ENCODE measurements at places on chromosomes 12 and 14.
A peak's percentile ranks its signal among the peaks of the same experiment; 100 is the strongest.

DNA sequence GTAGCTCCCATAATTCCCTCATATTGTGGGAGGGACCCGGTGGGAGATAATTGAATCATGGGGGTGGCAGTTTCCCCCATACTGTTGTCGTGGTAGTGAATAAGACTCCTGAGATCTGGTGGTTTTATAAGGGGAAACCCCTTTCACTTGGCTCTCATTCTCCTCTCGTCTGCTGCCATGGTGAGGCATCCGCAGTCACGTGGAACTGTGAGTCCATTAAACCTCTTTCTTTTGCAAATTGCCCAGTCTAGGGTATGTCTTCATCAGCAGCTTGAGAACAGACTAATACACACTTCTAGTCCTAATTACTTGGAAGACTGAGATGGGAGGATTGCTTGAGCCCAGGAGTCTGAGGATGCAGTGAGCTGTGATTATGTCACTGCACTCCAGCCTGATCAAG lies 64.4 kb downstream of the TMX1 start:
- peak; percentile 85 for DNase-seq

DNA sequence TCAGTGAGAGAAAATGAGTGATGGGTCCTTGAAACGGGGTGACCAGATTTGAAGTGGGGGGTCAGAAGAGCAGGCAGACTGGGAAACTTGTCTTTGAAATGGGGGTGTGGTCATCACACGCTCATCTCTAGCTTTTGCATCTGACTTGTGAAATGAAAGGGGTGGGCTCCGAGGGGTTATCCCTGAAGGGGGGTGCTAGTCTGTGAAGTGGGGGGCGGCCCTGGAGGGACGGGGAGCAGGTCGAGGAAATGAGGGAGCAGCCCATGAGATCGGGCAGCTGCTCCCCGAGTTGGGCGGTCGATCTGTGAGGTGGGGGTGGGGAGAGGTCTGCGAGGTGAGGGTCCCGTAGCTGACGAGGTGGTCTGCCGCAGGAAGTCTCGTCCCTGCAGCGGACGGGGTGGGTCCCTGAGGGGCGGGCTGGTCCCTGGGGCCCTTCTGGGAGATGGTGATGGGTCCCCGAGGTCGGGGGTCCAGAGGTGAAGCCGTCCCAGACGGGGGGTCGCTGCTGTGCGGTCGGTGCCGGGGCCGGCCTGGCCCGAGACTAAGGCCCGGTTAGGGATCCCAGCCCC lies 542 bp downstream of the PXN start:
- no peak for DNase-seq

DNA sequence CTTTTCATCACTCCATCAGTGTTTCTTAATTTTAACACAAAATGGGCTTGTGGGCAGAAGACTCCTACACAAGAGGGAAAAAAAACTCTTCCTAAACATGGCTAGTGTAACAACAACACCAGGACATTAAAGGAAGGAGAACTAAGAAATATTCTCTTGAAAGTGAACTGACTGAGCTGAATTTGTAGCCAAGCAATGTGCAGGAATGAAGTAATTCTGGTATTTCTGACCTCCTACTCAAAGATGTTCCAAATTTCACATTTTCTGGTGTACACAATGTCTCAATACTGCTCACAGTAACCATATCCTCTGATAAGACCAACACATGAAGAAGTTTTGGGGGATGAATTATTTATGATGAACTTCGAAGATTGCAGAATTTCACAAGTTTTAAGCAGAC lies 357.3 kb downstream of the DUSP6 start:
- DNase-seq = no peak

DNA sequence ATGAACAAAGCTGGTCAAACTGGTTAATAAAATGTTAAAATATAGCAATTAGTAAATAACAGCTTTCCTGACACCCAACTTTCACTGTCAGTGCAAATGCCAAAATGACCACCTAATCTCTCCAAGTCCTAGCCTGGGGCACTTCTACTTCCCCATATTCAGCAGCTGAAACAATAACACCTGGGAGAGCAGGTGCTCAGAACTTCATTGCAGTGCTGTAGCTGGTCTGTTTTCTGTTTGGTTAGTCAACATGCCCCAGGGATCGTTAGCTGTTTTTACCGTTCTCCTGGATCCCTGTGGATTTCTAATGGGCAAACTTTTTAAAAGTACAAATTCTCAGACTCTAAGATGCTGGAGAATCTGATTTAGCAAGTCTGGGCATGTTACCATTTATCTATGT lies 759.7 kb downstream of the GALC start:
- no peak for DNase-seq

DNA sequence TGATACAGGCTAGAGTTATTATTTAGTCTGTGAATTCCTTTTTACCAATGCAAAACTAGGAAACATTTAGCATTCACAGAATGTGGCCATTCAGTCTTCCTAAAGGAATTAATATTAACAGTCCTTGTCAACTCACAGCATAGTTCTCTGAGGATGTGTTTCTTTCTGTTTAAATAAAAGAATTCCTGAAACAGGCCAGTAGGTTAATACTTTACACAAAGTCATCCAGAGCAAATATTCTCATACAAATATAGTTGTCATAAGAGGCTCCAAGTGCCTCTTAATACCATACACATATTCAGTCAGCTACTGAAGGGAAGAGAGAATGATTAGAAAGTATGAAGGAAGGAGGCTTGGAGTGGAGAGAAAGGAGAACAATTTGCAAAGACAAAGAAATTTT lies 120.1 kb downstream of the LMNTD1 start:
- DNase-seq = no peak

GRCh38 chr12:124369827-124370378 lies 75.0 kb downstream of the RFLNA start:
- no peak for DNase-seq

DNA sequence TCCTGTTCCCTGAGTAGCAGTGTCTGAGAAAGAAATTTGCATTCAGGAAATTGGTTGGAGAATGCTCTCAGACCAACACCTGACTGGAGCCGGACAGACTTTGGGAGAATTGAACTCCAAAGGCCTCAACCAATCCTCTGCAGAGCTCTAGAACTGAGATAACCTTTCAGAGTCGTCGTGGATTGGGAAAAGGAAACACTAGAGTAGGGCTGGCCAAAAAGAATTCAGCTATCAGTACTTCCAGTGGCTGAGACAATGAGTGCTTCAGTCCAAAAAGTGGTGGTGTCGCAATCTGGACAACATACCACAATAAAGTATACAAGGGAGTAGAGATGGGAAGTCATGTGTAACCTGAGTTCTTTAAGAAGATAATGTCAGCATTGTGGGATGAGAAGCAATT lies 377.1 kb downstream of the SLC16A7 start:
- DNase-seq = peak; percentile 85

GRCh38 chr14:94322648-94323570 lies at the start of gene SERPINA6:
Gene SERPINA6 (minus strand): TSS chr14:94323336. CDS start chr14:94314648, 8,688 bp downstream.
- DNase-seq = peak; percentile 32

- DNase-seq = no peak
Observed at GRCh38 chr12:10900972-10901371, 8.4 kb downstream of the TAS2R13 start.

GRCh38 chr14:80105488-80105994 lies 105.8 kb downstream of the DIO2 start:
- DNase-seq = no peak

GRCh38 chr12:27777141-27777540 lies 2.9 kb upstream of the KLHL42 start:
- no peak for DNase-seq

GRCh38 chr12:115794659-115795081 lies 482.8 kb downstream of the MED13L start:
- no peak for DNase-seq

DNA sequence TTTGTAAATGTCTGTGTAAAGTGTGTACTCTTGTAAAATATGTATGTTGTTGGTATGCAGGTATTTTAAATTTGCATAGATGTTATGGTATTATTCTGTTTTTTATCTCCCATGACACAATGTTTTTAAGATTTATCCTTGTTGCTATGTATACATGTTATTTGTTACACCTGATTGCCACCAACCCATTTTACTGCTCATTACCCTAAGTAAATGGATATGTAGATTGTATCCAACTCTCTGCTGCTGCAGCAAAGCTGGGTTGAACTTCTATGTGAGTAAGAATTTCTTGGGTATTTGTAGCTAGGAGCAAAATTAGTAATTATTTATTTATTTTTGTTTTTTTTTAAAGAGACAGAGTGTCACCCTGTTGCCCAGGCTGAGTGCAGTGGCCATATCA lies 6.2 kb downstream of the APAF1 start:
- no peak for DNase-seq

DNA sequence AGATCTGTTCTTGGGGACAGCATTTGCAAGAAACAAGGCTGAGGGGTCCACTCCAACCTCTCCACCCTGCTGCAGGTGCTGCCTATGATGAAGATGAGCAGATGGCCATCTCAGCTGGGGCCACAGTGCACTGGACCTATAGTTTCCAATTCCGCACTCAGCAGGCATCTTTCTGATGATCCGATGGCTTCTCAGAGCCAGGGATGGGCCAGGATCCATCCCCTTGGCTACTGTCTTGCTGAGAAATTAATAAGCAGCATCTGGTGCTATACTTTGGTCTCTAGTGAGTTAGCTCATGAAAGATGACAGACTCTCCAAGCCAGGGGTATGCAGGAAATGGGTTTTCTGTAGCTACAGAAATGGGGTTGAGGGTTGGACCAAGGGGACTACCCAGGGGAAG lies 18.4 kb upstream of the BDKRB1 start:
- DNase-seq = no peak

- DNase-seq = peak; percentile 0
Observed at GRCh38 chr14:30657606-30658163, 35.6 kb downstream of the SCFD1 start.

GRCh38 chr14:104349950-104350349 lies 211.6 kb downstream of the KIF26A start:
- DNase-seq = no peak

- DNase-seq = peak; percentile 85
Observed at GRCh38 chr12:93229494-93230325, 148.0 kb upstream of the NUDT4 start.

DNA sequence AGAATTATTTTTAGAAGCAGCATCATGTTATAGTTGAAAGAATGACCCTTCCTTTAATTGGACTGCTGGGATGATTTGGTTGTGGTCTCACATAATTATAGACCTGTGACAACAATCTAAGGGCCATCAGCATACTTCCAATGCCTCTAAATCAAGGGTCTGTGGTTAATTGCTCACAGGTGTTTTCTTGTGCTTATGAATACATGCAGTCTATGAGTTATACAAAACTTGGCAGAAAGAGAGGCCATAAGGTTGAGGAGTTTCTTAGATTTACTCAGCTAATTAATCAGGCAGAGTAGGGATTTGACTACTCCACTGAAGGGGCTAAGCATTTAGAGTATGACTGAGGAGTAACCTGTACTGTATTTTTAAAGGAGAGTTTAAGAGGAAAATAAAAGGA lies 37.0 kb upstream of the FRMD6 start:
- DNase-seq = peak; percentile 27

- no peak for DNase-seq
Observed at GRCh38 chr12:119668324-119668841, 450 bp downstream of the PRKAB1 start.

- no peak for DNase-seq
Observed at GRCh38 chr14:56341766-56342493, 223.7 kb downstream of the PELI2 start.

GRCh38 chr12:103978384-103978982 lies 12.8 kb downstream of the TDG start:
- no peak for DNase-seq

- peak; percentile 14 for DNase-seq
Observed at GRCh38 chr14:59918824-59919569, 947 bp upstream of the LRRC9 start.

DNA sequence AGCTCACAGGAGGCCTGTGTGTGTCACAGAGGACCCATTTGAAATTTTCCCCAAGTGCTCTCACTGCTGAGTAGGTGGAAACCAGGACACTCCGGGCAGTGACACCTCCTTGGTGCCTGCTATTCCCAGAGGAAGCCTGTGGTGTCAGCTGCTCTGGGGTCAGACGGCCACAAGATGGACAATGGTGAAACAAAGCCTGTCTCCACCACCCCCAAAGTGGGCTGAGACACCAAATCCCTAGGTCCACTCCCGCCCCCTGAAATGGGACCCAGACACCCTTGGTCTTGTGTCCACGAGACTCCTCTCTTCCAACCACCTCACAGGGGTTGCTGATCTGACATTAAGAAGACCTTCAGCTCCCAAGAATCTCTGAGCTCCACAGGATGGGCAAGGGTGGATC lies 7.0 kb downstream of the KCNH3 start:
- DNase-seq = no peak

DNA sequence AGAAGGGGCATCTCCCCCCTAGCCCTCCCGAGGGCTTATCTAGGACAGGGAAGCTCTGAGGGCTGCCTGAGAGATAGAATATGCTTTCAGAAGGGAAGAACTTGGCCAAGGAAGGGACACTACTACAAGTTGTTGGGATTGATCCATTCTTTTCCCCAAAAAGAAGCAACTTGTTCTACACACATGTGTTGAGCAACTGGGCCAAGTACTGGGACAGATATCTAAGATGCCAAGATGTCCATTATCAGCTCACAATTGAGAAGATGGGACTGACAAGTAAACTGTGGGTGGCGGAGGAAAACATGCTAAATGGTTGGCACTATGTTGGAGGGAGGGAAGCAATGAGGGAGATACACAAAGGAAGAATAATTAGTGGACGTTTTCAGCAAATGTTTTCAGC lies 30.9 kb downstream of the PLEKHG7 start:
- no peak for DNase-seq

DNA sequence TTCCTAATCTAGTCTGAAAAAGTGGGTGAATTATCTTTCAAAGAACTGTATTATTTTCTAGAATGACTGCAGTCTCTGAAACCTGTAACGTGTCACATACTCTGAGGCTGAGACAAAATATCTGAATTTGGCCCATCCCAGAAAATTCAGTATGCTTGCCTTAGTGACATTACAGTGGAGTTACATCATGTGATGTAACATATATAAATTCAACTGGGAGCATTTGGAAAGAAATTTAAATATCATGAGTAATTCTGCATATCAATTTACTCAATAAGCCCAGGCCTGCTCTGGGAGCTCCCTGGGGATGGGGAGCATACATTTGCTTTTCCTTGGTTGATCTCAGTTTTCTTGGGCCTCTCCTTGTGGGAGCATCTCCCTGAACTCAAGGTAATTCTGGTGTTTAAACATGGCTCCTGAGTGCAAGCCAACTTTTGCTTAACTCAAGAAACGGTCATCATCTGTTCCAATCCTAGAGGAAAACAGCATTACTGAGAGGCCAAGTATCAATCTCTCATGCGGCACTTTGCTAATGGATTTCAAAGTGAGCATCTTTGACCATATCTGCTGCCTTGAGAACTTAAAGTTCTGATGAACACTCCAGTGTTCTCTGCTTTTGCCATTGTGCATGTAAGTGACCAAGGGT lies 54.4 kb downstream of the AKAP6 start:
- DNase-seq = no peak

- no peak for DNase-seq
Observed at GRCh38 chr12:132572801-132573760, 37.3 kb downstream of the LRCOL1 start.

- no peak for DNase-seq
Observed at GRCh38 chr12:57874166-57875108, 27.9 kb upstream of the CTDSP2 start.

All from A172 (cell line).